ENCODE measurements at places on chromosomes 11 and 22. TPM values are rescaled to one million over a fixed set of nuclear protein-coding genes. Genes with fewer than 3 reads are reported as not detected.

PIH1D2 gene
- total RNA-seq = 1.7 TPM

CD81 gene
- total RNA-seq = 483 TPM

H19 gene
- total RNA-seq = 1.1 TPM

OR10A6 gene
- not detected for total RNA-seq

OTOG gene
- not detected for total RNA-seq

LMNTD2 gene
- total RNA-seq = not detected

CEP126 gene
- 25.6 TPM for total RNA-seq

SMC1B gene
- not detected for total RNA-seq

P2RX6 gene
- 13.5 TPM for total RNA-seq

ACRV1 gene
- total RNA-seq = 1.4 TPM

PANX1 gene
- total RNA-seq = 21.9 TPM

ARVCF gene
- 39.3 TPM for total RNA-seq

DRG1 gene
- total RNA-seq = 49.0 TPM
